ENCODE measurements at places on chromosomes 2 and 18.
A peak's percentile ranks its signal among the peaks of the same experiment; 100 is the strongest.

GRCh38 chr18:57984490-57985115 lies 59.4 kb upstream of the NEDD4L start:
- no peak for DNase-seq

- DNase-seq, result no peak
Measured at GRCh38 chr2:143704451-143705106, 575.4 kb downstream of the ARHGAP15 start.

GRCh38 chr2:49032936-49033335 lies 121.4 kb downstream of the FSHR start:
- no peak for DNase-seq

- DNase-seq, result no peak
Measured at GRCh38 chr2:68559692-68560091, 83.7 kb upstream of the PROKR1 start.

GRCh38 chr2:25043241-25043867 lies 1.5 kb downstream of the EFR3B start:
- peak; percentile 40 for DNase-seq

GRCh38 chr2:132477962-132478361 lies 61.4 kb downstream of the GPR39 start:
- no peak for DNase-seq

- DNase-seq, result peak; percentile 62
Measured at GRCh38 chr2:202104286-202104870, 31.3 kb downstream of the KIAA2012 start.

- DNase-seq, result no peak
Measured at GRCh38 chr18:69895066-69896047, 52.3 kb downstream of the CD226 start.

DNA sequence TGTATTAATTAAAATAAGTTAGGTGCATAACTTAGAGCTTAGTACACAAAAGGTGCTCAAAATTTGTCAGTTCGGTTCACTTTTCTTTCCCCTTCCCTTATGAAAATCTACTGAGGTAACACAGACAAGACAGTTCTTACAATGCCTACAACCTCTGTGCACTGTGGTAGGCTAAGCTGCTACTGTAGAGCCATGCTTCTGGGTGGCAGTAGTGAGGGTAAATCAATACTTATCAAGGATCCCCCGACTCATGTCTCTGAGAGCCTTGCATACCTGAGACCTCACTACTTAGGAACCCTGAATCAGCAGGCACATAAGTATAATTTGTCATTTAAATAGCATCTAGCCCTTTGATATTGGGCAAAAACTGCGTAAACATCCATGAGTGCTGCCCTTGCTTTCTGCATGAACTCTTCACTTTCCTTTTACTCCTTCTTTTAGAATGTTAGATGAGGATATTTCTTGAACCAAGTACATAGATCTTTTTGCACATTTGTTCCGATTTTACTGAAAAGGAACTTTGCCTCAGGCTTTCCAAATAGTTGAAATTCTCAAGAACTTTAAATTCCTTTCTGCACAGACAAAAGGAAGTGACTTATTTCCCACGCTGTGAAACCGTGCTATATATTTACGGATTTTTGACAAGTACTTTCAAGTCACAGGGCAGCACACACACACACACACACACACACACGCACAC lies 234.4 kb downstream of the TRIB2 start:
- no peak for DNase-seq

DNA sequence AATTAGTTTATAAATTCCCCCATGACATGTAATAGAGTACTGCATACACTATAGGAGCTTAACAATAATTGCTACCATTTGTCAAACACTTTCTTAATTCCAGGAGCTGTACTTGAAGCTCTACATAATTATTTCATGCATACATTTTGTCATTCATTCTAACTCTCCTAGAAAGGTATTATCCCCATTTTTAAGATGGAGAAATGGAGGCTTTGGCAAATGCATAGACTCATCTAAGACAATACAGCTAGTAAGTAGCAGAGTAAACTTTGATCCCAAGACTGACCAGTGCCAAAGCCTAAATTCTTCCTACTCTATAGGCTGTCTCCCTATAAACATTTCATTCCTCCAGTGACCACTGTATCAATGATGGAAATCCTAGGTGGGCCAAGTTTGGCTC lies 42.6 kb upstream of the TMEM247 start:
- DNase-seq, result no peak

DNA sequence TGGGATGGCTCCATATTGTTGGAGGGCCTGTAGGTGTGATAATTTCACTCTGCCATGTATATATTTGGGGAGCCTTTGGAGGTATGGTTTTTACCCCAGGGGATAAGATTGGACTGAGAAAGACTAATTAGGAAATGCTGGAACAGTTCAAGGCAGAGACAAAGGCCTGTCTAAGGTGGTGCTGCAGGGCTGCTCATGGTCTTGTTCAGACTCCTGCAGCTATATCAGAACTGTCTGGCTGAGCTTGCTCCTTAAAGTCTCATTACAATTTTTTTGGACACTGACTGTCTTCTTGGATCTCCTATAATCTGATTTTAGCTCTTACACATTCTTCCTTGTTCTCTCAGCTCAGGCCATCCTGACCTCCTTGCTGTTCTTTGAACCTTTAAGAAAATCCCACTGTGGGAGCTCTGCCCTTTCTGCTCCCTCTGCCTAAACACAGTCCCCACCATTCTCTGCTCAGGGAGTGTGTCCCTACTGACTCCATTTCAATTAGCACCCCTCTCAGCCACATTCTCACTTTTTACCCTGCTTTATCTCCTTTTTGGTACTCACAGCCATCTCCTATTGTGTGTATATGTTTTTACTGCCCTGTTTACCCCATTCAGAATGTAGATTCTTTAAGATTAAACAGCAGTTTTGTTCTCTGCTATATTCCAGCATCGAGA lies 468.7 kb upstream of the FANCL start:
- DNase-seq, result no peak

DNA sequence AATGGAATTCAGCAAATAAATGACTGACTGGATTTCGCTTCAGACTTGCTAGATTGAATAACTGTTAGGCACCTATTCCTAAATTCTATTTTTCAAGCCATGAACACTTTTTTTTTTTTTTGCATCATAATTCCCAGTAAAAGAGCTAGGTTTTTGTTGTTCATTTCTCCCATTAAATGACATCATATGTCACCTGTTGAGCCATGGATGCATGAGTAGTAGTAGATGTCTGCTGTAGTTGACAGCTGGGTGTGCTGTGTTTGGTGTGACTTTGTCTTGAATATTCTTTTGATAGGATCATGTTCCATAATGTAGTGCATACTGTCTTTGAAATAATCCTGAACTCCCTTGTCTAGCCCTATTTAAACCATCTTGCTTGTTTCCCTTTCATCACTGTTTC lies 115.2 kb downstream of the RAB3GAP1 start:
- DNase-seq, result no peak

DNA sequence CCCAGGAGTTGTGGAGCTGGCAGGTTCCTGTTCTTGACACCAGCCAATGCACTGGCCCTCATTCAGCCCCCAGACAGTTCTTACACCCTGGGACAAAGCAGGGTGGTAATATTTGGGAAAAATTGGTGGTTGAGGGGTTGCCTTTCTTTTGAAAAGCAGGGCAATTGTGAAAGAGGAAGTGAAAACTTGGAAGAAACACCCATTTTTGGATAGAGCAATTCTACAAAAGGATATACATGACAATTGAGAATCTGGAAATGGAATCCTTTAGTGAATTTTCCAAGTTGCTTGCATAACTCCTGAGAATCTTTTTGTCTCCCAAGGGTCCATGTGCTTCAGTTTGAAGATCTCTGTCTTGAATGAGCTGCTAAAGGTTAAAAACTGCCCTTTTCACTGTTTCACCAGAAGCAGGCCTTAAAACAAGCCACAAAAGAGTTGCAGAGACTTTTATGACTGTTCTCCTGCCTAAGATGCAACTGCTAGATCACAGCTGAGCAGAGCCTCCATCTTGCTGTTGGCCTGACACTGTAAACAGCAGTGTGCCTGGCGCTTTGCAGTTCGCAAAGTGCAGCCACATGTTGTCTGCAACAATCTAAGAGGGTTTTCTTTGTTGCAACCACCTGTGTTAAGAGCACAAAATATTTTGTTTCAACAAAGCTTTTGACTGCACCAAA lies 11.8 kb downstream of the COL4A4 start:
- DNase-seq, result no peak

DNA sequence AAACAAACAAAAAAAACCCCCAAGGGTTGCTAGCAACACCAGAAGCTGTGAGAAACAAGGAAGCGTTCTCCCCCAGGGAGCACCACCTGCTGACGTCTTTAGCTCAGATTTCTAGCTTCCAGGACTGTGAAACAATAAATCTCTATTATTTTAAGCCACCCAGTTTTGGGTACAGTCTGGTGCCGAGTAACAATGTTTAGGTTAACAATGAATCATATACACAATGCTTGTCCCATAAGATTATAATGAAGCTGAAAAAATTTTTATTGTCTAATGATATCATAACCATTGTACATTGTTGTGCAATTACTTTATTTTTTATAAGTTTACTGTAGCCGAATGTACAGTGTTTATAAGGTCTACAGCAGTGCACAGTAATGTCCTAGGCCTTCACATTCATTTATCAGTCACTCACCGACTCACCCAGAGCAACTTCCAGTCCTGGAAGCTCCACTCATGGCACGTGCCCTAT lies 72.1 kb upstream of the CAB39 start:
- DNase-seq, result no peak

- DNase-seq, result peak; percentile 59
Measured at GRCh38 chr2:237122214-237122666, 36.6 kb downstream of the COPS8 start.

DNA sequence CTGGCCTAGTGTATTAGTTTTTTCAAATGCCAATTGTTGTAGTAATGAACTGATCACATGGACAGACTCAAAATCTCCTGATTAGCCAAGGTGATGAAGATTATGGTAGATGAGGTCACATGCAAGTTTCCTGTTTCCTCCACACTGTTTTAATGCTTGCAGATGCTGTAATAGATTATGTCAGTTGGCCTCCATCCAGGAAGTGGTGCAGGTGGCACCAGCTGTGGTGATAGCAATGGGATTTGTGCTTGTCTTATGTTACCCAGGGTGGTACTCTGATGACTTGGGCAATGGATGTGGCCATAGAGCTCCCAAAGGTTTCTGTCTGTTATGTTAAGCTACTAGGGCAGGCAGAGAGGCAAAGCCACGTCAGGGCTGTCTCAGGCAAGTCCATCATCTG lies 332.9 kb upstream of the DDX18 start:
- no peak for DNase-seq

DNA sequence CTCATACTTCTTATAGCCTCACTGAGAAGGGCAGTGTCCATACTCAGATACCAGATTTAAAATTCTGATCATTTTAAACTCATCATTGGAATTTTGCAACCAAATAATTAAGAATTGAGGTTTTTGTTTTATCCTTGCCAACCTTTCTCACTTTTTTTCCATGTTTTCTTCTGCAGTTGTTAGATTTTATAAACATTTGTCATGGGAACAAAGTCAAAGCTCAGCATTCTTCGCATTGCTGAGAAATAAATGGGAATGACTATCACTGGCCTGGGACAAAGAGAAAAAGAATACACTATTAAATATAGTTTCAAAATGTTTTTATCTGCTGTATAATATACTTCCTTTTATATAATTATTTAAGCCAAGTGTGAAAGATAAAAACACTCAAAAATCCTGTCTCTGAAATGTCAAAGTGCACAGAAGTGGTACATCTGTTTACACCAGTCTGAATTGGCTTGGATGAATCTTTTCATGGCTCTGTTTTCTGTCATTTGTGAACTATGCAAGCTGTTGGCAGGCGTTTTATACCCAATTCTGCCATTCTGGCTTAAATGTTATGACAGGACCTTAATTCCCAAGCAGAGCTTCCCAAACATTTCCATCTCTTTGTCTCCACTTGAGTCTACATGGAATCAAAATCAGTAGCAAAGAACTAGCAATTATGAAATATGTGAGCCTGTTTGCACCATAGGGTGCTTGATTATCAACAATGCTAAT lies 249.3 kb upstream of the SYT4 start:
- DNase-seq, result no peak

- no peak for DNase-seq
Measured at GRCh38 chr2:123656590-123656989, 368.5 kb upstream of the CNTNAP5 start.

DNA sequence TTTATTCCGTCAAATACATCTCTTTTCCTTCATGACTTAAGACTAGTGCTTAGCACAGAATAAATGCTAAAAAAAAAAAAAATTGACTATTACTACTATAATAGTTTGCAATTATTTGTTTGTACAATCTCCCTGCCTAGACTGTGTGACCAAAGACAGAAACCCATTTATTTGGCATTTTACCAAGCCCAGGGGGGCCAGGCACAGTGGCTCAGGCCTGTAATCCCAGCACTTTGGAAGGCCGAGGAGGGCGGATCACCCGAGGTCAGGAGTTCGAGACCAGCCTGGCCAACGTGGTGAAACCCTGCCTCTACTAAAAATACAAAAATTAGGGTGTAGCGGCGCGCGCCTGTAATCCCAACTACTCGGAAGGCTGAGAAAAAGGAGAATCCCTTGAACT lies 1.4 kb downstream of the ASB3 start:
- DNase-seq, result no peak

DNA sequence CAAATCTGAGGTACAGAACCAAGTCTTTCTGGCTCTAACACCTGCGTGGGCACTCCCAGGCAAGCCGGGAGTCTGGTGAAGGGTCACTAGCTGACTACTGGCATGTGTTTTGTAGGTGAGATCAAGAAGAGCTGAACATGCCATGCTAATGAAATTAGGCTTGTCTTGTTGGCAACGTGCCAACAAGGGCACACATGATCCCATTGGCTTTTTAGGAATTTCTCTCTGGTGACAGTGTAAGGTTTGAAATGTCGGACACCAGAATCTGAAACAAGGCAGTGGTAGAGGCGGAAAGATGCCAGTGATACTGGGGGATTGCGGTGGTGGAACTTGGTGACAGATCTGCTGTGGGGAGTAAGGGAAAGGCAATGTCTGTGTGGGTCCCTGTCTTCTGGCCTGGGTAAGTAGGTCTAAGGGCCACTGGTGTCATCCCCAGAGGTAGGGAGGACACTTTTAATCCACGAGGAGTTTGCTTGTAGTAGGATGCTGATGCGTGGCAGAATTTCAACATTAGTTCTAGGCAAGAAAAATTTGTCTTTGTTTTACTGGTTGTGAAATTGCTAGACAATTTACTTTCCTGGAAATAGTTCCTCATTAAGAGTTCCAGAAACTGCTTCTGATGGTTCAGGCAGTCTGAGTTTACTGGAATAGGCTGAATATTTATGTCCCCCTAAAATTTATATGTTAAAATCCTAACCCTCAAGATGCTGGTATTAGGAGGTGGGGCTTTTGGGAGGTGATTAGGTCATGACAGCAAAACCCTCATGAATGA lies 52.6 kb upstream of the ACMSD start:
- no peak for DNase-seq

DNA sequence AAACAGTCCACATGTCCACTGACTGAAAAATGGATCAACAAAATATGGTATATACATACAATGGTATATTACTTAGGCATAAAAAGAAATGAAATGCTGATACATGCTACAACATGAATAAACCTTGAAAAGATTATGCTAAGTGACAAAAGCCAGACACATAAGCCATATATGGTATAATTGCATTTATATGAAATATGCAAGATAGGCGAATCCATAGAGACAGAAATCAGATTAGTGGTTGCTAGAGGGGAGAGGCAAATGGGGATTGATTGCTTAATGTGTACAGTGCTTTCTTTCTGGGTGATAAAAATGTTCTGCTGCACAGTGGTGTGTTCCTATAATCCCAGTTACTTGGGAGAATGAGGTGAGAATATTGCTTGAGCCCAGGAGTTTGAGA lies 171.0 kb downstream of the CYP26B1 start:
- no peak for DNase-seq

GRCh38 chr18:58143386-58143785 lies 99.4 kb downstream of the NEDD4L start:
- DNase-seq, result no peak

- no peak for DNase-seq
Measured at GRCh38 chr18:21912339-21913239, 172.0 kb downstream of the MIB1 start.

Data from stimulated activated CD4-positive, alpha-beta T cell treated with anti-CD3 and anti-CD28 coated beads, Interleukin-2, amount 100 ng/mL, for 48 hours (primary cell).